ENCODE measurements at places on chromosomes 6 and 20.

- no peak for DNase-seq
Measured at GRCh38 chr6:169800668-169801395, 49.4 kb downstream of the ERMARD start.

GRCh38 chr6:169269180-169270076 lies 15.8 kb upstream of the THBS2 start:
- DNase-seq = no peak

GRCh38 chr6:82072121-82072521 lies 175.4 kb downstream of the IBTK start:
- no peak for DNase-seq

GRCh38 chr6:107653861-107654394 lies 164.0 kb downstream of the SOBP start:
- DNase-seq = no peak

DNA sequence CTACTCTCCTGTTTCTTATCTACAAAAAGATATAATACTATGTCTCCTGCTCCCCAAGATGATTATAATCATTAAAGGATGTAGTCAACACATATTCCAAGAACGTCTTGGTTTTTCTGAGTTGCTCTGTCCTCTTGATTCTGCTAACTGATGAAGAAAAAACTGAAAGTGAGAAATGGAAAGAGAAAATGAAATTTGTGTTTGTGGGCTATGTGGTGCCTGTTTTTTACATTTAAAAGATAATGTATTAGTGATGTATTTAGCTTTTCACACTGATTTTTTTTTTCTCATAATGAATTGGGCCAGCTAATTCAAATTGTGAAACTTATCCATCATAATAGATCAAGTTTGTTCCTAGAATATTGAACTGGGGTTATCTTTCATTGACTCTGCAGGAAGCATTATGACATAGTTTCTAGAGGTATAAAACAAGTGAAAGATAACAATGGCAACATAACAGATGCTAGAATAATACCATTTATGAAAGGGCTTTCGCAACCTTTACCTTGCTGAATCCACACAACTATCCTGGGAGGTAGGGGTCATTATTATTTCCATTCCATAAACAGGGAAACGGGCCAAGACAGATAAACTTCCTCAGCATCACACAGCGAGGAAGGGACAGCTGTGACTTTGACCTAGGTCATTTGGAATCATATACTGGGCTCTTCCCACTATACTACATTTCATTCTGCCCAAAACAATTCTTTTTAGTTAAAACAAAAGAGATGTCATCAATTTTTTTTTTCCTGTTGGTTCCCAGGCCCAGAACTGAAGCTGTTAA lies 336.7 kb downstream of the GJA1 start:
- no peak for DNase-seq

- DNase-seq = no peak
Measured at GRCh38 chr6:21073318-21073839, 520.2 kb upstream of the SOX4 start.
